Stimulated activated CD8-positive, alpha-beta memory T cell treated with anti-CD3 and anti-CD28 coated beads, Interleukin-4, amount 100 ng/mL, for 1 hour (primary cell): ENCODE measurements at places on chromosomes 16 and 17.

GRCh38 chr16:57842601-57843000 lies 40.3 kb upstream of the KIFC3 start:
- no peak for DNase-seq

DNA sequence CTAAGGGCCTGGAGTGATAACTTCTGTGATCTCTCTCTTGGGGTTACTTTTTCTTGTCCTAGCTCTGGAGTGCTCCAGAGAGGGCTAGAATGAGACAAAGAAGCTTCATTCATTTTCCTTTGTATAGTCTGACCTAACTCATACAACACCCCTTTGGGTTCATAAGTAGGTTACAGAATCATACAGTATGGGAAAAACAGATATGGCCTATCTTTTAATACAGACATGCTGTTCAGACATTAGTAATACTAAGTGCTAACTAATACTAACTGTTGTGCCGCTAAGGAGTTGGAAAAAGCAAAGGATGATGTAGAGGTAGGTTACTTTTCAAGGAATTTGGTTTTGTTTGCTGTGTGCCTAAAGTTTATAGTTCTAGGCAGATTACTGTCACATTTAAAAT lies 84.7 kb downstream of the NLK start:
- DNase-seq: no peak

- no peak for DNase-seq
Measured at GRCh38 chr17:70116919-70117318, 41.9 kb downstream of the KCNJ16 start.

DNA sequence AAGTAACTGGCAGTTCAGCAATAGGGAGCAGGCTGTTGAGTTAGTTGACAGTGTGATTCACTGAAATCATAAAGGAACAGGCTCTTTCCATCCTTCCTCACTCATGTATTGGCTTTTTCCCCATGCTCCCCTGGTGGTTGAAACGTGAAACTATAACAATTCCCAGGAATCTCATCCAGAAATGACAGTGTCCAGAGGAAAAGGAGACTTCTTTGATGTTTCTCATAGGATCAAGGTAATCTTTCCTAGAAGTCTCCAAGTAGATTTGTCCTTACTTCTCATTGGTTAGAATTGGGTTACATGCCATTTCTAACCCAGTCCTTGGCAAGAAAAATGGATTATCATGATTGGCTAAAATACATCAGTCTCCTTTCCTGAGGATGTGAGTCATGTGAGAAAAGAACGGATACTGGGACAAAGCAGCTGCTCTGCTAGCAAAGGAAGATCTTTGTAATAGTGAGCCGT lies 14.4 kb downstream of the TTC19 start:
- DNase-seq: no peak

GRCh38 chr17:40485851-40486521 lies 15.4 kb downstream of the TNS4 start:
- no peak for DNase-seq
